Pons (tissue), 1 donor: ENCODE measurements at places on chromosomes 7 and 10.

DNA sequence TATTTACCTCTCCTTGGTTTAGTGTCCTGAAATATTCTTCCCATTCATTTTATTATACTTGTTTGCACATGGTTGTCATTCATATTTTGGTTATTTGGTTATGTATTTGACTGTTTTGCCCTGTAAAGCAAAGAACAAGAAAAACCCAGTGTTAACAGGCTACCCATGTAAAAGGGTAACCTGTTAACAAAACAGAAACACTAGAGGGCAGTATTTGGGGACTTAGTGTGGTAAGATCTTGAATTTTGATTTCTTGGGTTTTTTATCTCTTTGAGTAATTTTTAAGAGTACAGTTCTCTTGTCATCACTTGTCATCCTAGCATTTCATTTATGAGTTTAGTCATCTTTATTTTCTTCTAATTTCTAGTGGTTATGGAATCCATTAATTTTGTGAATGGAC, 51.3 kb downstream of the POLL start:
- peak; percentile 34 for DNase-seq

- DNase-seq, result no peak
Observed at GRCh38 chr10:124650820-124651401, 93.3 kb downstream of the FAM53B start.

- DNase-seq, result no peak
Observed at GRCh38 chr7:71752171-71752935, 620.4 kb downstream of the GALNT17 start.

DNA sequence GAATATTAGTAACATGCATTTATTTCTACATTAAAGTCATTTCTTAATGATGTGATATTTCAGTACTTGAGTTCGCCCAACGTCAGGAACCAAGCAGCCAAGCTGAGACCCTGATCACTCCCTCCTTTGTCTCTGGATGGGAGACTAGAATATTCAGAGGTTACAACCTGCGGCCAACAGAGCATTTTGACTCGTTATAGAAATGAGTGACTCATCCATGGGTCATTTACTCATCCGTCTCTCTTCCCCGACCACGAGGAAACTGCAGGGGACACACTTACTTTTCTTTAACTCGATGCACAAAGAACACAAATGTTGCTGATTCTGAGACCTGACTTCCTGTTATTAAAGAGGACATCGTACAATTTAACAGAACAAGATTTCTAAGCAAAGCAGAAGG, 343.3 kb downstream of the FRMD4A start:
- DNase-seq, result peak; percentile 32

DNA sequence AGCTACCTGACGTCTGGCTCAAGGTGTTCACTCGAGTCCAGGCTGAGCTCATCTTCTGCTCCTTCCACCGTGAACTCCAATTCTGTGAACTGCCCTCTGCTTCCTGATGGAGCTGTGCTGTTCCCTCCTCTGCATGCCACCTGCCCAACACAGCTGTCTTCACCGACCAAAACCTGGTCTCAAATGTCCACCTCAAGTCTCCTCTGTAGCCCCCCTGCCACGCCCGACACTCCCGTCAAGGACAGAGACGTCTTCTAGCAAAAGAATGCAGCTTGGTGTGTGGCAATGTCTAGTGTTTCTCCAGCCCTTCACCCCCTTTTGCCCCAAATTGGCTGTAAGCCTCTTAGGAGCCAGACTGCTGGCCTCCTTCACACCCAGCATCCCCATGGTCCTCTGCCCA, 305.1 kb downstream of the DNAJB6 start:
- no peak for DNase-seq

GRCh38 chr10:91210435-91210834, 10.0 kb upstream of the PCGF5 start:
- DNase-seq, result no peak

- no peak for DNase-seq
Observed at GRCh38 chr7:19404912-19405329, 259.7 kb upstream of the FERD3L start.

DNA sequence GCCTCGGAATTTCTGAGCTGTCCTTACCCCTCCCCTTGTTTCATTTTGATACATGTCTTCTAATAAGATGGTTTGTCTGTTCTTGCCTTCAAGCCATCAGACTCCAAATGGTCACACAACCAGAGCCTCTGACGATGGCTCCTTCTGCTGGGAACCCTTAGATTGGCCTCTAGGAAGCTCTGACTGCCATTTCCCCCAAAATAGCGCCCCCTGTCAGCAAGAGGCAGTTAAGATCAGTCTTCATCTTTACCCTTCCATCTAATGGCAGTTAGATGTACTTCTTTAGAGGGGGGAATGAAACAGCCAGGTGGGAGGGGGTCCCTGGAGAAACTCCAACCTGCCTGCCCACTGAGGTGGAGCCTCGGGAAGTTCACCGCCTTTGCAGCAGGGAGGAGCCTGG, 85.8 kb upstream of the GPR22 start:
- no peak for DNase-seq

- DNase-seq, result no peak
Observed at GRCh38 chr7:1401011-1401410, 58.3 kb downstream of the MICALL2 start.

GRCh38 chr10:50992972-50993766, 81.1 kb upstream of the PRKG1 start:
- DNase-seq, result no peak

DNA sequence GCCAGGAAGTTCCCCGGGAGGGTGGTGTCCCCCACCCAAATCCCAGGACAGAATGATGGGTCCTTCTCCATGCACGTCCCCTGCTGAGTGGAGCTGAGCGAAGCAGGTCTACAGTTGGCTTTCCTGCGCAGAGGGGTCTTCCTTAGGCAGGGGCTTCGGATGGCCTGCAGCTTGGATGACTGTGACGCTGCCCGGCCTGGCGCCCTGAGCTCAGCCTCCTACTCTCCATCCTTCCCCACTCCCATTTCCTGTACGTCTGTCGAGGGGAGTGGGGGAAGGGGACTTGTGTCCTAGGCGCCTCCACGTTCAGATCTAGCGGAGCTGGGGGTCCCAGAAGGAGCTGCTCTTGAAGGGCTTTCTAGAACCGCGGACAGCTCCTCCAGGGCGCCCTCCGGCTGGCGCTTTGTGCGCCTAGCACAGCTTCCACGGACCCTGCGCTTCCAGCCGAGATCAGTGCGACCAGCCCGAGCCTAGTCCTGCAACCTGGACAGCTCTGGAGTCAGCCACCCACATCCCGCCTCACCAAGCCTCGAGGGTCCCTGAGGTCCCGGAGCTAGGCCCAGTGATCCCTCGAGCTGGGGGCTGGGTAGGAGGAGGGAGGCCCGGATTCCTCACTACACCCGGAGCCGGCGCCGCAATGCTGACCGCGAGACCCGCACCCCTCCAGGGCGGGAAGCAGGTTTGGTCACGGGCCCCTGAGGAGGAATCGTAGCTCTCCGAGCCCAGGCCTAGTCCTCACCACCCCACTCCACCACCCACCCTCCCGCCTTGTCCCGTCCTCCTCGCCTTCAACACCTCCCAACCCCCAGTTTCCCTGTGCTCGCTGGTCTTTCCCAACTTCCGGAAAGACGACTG, 1.9 kb downstream of the GRID1 start:
- DNase-seq, result no peak

DNA sequence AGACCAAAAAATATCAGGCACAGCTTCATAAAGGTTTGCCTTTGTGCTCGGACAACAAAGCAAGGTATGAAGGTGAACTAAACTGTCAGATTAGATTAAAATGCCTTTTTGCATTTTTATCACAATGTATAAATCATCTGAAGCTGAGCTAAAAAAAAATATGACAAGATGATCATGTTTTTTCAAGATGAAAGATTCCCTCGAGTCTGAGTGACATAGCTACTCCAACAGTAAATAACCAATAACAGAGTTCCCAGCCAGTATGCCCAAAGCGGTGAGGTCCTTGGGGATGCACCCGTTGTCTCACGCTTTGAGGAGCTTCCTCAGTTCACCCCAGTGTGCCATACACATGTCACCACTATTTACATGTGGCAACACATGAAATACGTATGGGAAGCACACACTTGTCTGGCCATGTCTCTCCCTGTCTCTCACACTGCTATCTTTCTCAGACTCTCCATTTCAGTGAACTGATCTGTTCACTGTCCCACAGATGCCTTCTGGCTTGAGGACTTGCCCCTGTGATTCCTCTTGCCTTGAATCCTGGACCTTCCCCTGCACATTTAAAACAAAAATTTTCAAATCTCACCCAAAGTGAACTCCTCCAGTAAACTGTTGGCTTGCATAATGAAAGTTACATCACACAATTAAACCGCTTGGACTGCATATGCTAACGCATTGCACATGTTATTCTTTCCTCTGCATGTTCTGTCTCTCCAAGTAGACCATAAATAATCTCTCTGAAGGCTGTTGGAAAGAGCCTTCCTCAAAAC, 2.6 kb upstream of the PIK3CG start:
- no peak for DNase-seq

DNA sequence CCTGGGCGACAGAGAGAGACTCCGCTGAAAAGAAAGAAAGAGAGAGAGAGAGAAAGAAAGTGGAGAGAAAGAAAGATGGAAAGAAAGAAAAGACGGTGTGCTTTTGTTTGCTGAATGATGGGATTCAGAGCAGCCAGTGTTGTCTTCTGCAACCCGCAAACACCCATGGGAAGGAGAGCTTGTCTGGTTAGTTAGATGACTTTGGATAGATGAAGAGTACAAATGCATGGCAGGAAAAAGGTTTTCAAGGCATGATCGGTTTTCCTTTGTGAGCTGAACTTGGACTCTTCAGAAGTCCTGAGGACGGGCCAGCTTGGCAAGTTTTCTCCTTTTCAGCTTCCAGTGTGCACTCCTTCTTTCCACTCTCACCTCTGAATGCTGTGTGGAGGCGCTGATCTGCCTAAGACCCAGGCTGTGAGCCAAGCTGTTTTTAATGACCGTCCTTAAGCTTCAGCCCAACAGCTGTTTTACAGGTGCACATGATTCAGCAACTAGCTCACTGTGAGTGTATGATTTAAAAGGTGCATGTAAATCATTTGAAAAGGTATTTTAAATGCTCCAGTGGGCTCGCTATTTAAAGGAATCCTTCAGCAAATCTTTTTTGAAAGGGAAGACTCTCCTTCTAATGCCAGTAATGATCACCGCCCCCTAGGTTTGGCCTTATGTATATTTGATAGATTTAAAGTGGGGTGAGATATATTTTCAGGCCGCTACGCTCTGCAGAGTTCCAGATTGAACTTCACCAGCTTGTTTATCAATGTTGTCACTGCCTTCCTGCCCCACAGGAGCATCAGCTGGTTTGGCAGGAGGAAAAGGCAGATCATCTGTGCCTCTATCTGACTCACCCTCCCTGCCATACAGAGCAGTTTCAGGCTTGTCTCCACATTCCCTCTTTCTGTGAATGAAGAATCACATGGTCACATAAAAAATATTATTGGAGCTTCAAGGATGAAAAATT, 115.0 kb downstream of the PLXDC2 start:
- peak; percentile 57 for DNase-seq

DNA sequence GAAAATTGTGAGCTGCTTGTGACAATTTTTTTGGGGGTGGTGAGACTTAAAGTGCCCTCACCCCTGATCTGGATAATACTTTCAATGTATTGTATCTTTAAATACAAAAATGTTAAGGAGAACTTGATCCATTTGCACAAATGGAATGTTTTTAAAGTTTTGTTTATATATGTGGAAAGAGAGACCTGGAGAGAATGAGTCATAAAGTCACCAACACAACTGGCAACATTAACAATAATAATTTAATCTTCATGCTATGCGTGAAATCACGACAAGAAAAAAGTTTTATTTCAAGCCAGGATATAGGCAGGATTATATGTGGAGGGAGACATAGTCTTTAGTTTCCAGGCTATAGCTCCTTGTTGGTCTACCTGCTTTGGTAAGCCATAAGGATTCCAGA, 537.5 kb downstream of the GPAM start:
- no peak for DNase-seq

DNA sequence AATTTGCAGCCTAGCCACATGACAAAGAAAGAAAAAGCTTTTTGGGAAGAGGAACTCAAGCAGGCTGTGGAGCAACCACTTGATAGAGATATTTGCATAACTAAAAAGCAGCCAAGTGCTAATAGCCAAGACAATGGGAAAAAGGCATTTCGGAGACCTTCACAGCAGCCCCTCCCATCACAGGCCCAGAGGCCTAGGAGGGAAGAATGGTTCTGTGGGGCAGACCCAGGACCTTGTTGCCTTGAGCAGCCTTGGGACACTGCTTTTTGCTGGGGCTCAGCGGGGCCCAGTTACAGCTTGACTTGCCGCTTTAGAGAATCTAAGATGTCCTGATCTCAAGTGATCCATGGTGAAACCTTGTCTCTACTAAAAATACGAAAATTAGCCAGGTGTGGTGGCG, 38.5 kb downstream of the FAM149B1 start:
- no peak for DNase-seq

DNA sequence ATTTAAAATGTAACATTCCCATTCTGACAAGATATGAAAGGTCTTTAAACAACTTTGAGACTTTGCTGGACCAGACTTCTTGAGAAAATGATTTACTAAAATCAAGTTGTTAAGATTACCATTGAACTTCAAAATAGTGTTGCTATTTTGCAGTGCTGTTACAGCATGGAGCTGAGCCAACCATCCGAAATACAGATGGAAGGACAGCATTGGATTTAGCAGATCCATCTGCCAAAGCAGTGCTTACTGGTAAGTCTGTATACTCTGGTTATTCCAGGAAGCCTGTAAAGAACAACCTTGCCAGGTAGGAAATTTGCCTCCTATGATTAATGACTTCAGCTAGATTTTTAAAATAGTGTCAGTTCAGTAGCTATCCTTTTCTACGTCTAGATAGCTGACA, 18.8 kb downstream of the TNKS2 start:
- no peak for DNase-seq

- no peak for DNase-seq
Observed at GRCh38 chr7:108561047-108561619, 8.4 kb downstream of the THAP5 start.

GRCh38 chr10:129914153-129914855, 49.8 kb downstream of the EBF3 start:
- no peak for DNase-seq

GRCh38 chr7:115600207-115600606, 430.4 kb downstream of the TFEC start:
- no peak for DNase-seq

DNA sequence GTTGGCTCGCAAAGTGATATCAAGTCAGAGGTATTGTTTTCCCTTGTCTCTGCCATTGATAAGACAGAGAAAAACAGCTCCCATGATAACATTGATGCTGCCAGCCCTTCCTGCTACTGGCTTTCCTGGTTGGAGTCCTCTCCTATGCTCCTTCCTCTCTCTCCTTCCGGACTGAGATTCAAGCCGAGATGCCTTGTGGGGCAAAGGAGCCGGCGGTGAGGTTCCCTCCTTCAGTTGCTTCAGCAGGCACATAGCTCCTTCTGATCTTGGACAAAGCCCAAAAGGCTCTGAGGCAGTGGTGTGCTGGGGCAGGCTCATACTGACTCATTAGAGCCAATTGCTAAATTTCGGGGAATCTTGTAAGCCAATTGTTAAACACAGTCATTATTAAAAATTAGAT, 8.8 kb upstream of the ZCCHC24 start:
- no peak for DNase-seq

DNA sequence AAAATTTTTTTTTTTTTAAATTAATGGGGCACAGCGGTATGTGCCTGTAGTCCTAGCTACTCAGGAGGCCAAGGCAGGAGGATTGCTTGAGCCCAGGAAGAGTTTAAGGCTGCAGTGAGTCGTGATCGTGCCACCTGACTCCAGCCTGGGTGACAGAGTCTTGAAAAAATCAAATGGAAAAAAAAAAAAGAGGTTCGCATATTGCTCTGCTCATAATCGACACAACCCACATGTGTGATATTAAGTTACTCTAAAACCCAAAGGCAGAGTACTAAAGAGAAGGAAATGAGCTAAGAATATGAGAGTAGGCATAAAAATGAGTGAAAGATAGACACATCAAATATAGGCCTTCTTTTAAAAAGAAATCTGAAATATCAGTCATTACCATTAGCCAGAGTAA, 66.3 kb downstream of the IGF2BP3 start:
- DNase-seq, result no peak
